ENCODE measurements at places on chromosomes 3 and 15. TPM values are rescaled to one million over a fixed set of nuclear protein-coding genes. Genes with fewer than 3 reads are reported as not detected.

Gene FSD2
- not detected for total RNA-seq

Gene TRPC1
- total RNA-seq: 59.4 TPM

Gene B4GALT4
- 21.6 TPM for total RNA-seq

Gene CYP8B1
- total RNA-seq: not detected

Gene NME9
- not detected for total RNA-seq

Gene IL5RA
- total RNA-seq: 0.64 TPM

Gene RBP2
- total RNA-seq: not detected

Gene EFCC1
- 3.7 TPM for total RNA-seq

Gene PLCH1
- 0.29 TPM for total RNA-seq

Gene NAALADL2
- 31.3 TPM for total RNA-seq

Gene GOLGA8R
- 12.9 TPM for total RNA-seq

Gene TGM5
- total RNA-seq: not detected

Gene UBA5
- total RNA-seq: 12.6 TPM

Gene CELF6
- 1.9 TPM for total RNA-seq

Gene TTLL13
- total RNA-seq: not detected

Gene SETD5
- total RNA-seq: 198 TPM
